ENCODE measurements at places on chromosomes 11 and 22.

- no peak for DNase-seq
These were observed 127.4 kb downstream of the SLC17A6 start for GRCh38 chr11:22465620-22466019.

DNA sequence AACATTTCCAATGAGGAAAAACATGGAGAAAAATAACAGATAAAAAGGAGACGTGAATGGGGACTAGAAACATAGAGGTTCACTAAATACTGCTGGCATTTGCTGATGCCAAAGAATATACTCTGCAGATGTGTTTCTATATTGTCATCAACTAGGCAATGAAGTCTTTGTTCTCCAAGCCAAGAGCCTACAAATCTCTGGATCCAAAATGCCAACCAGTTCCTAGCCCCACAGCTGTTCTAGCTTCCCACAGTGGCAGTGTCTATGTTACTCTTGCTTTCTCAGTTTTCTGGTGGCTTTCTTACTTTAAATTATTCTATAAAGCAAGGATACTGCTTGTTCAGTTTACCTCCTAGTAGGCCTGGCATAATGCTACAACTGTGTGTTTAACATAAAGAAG, 977.9 kb upstream of the CCDC90B start:
- no peak for DNase-seq

DNA sequence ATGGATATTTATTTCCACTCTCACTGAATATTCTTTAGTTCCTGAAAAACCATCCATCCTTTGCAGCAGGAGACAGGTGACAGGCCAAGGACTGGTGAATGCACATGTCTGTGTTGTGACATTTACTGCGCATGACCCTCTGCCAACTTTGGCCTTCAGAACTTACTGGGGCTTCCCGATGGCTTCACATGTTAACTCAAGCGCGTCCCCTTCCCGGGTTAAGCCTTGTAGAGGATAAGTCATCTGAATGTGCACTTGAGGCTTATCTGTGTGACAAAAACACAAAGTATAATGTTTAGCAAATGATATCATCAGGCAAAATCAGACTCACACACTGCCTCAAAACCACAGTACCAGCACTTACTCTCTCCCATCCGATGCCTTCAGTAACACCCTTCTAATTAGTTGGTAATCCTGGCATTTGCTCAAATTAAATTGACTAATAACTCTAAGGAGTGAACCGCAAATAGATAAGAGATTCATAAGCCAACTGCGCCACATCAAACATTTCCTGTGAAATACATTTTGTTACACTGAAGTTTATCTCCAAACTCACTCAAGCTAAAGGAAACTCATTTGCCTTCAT, 286.4 kb downstream of the CADM1 start:
- DNase-seq = no peak

DNA sequence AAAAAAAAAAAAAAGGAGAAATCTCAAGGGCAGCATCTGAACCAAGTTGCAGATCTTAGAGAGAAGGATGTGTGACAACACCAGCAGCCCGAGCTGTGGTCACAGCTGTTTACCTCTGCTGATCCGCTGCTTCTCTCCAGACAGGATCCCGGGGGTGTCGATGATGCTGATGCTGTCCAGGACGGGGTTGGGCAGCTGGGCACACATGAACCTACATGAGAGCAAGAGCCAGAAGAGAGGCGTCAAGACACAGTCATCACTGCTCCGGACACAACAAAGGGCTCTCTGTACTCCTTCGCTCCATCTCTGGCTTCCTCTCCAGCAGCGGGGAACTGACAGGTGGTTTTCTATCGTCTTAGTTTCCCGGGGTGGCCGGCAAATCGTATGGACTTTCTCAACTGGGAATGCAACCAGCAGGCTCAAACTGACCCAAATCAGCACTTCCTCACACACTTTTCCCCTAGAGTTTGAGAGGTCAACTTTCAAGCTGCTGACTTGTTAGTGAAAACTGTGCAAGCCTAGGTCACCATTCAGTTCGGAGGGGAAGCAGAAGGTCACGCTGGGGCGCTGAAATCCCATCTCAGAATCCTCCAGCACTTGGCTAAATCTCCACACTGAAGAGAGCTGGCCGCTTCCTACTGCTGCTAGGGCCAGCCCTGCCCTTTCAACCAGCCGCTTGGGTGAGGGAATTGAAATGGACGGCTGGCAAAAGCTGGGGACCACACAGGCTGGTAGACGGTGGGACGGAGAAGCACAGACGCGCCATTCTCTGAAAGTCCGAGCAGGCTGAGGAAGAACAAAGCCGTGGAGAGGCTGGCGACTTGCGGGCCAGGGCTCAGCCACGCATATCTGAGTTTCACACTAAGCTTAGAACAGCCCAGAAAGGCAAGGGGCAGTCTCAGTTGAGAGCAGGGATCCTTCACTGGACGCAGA, 3.8 kb downstream of the EHD1 start:
- no peak for DNase-seq

DNA sequence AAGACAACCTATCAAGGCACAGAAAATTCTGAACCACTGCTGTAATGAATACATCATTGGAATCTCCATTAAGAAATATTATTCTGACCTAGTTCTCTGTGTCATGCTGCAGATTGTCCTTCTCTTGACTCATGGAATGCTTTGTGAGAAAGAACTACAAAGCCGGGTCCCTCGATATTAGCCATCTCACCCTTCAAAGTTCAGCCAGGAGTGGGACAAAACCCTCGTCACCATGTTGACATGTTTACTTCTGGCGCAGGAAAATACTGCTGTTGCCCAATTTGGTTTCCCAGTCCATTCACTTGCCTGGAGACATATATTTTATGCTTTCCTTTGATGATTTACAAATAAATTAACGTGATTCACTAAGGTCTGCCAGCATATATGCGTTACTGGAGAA, 10.9 kb upstream of the WT1 start:
- no peak for DNase-seq

GRCh38 chr22:49435596-49435995, 392.1 kb downstream of the BRD1 start:
- no peak for DNase-seq

Data from NCI-H1436 (cell line).